Stimulated activated CD8-positive, alpha-beta memory T cell treated with anti-CD3 and anti-CD28 coated beads, Interleukin-15, amount 100 ng/mL, for 4 hours (primary cell): ENCODE measurements at places on chromosomes 13 and 19.

DNA sequence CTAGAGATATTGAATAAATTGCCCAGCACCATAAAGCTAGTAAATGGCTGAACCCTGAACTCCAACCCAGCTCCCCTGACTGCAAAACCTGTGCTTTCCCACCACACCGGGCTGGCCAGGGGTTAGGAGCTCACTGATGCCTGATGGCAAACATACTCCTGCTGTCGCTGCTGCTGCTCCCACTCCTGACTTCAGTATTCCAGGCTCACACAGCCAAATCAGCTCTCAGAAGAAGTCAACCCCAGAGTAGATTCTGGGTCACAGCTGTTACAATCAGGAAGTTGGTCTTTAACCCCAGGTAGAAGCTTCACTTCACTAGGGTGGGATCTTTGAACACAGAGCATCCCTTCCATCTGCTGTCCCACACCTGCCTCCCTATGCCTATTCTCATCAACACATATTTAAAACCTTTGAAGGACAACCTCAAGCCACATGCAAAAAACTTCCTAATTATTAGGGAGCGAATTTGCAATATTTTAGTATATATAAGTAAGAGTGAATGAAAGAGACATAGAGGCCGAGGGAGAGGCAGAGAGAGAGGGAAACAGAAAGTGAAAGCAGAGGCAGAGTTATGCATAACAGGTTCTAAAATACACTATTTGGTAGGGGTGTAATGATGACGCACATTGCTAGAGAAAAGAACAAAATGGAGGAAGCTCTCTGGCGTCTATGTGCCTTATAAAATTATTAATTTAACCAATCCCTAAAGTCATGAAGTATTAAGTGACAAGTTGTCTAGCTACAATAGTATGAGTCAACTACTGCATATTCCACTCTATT lies 99.4 kb upstream of the SERP2 start:
- DNase-seq: no peak

GRCh38 chr13:49584771-49585182 lies 581 bp downstream of the RCBTB1 start:
- DNase-seq: no peak

DNA sequence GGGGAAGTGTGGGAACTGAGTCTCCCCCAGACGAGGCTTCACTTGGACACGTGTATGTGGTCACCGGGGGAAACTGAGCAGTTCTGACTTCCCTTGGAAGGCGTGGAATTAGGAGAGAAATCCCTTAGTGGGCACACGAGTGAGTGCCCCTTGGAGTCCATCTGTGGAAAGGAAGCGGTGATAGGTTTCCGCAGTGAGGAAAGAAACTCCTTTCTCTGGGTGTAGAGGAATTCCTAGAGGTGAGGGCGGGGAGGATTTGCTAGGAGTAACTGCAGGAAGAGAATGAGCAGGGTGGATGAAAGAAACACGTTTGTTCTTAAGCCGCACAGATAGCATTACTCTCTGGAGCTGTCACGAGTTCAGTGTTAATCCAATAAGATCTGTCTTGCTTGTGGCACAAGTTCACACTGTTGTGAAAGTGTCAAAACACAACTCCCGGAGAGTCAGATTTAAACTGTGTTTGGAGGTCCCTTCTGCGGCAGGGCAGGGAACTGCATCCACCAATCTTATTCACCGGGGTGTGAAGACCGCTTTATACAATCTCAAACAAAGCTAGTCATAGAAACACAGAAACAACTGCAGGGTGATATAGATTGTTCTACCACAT lies 1.2 kb downstream of the KL start:
- no peak for DNase-seq

DNA sequence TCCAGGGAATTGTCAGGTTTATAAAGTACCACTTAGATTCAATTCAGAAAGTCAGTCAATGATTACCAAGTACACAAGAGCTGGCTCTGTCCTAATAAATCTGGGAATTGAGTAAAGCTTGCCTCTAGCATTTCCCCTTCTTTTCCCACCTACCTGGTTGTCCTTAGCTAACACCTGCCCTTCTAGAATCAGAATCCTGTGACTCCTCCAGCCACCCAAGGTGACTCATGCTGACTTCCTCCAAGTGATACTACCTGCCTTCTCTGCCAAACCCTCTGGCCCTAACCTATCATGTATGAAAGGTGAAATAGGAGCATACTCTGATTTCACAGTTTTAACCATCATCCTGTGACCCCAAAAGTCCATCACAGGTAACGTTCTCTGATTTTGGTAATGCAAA lies 151.2 kb downstream of the DIAPH3 start:
- DNase-seq: no peak

DNA sequence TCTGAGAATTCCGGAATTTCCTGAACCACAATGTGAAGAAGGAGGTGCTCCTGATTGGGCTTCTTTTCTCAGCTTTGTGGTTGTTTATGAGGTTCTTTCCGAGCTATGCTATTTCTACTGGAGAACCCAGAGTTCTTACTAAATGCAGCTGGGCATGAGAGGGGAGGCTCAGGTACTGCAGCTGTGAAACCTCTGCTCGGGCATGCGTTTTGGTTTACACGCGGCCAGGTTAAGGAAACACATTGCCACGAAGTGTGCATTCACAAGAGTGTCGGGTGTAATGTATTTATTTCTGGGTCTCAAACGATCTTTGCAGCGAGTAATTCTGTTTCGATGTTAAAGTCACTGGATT lies 661 bp upstream of the MIR17HG start:
- DNase-seq: no peak

DNA sequence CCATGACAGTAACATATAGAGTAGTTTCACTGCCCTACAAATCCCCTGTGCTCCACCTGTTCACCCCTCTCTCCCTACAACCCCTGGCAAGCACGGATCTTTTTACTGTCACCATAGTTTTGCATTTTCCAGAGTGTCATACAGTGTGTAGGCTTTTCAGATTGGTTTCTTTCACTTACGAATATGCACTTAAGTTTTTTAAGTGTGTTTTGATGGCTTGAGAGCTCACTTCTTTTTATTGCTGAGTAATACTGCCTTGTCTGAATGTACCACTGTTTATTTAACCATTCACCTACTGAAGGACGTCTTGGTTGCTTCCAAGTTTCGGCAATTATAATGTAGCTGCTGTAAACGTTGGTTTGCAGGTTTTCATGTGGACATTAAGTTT lies 175.1 kb downstream of the ITGBL1 start:
- no peak for DNase-seq

DNA sequence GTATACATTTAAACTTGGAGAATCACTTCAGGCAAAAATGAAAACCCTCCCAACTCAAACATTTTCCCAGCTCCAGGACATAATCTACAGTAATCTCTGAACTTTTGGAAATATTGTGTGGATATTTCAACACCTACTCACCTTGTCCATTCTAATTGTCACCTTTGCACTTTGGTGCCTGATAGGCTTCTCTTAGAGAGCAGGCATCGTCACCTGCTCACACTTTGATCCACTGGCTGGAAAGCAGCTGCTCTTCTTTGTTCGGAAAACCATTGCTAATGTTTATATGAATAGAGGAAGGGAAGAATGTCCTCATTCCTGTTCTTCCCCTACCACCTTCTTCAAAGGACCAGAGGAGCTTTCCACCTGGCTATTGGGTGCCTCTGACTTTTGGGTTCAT lies 411.2 kb downstream of the FGF9 start:
- no peak for DNase-seq

- DNase-seq: no peak
Observed at GRCh38 chr13:95509521-95510310, 42.8 kb upstream of the CLDN10 start.

DNA sequence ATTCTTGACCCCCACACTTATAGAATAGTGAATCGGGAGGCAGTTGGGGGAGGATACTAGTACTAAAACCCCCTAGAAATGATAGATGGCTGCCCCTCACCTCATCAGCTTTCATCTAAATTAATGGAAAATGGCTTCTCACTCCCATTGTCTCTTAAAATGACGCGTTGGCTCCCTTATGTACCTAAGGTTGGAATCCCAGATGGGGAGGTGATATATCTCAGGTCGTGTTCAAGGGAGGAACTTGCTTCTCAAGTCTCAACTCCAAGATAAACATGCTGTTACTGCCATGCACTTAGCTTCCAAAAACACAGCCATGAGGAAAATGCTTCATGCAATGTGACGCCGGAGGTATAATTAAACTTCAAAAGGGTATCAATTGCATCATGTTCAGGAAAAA lies 18.8 kb upstream of the UBE2L5 start:
- no peak for DNase-seq

- no peak for DNase-seq
Observed at GRCh38 chr13:40530961-40531360, 135.5 kb downstream of the FOXO1 start.

GRCh38 chr13:45473627-45474026 lies 8.9 kb downstream of the COG3 start:
- DNase-seq: no peak
